ENCODE measurements at places on chromosomes 7 and 10. TPM values are rescaled to one million over a fixed set of nuclear protein-coding genes. Genes with fewer than 3 reads are reported as not detected.

The ANKRD2 gene
- total RNA-seq = 2.3 TPM

GRCh38 chr10:103512166-103512565, 18.7 kb downstream of the NEURL1 start:
- H3K27me3 ChIP-seq = no peaks in the 10 kb centered on the region
- no peak overlapping the region for H3K4me3 ChIP-seq
- H3K36me3 ChIP-seq = no peaks in the 10 kb centered on the region
- no peak overlapping the region for H3K27ac ChIP-seq

The RTKN2 gene
- 4.8 TPM for total RNA-seq

The SEMA3A gene
- 1.7 TPM for total RNA-seq

The TCAF2 gene
- total RNA-seq = 7.1 TPM

GRCh38 chr7:158849768-158850544, 6.4 kb upstream of the DYNC2I1 start:
- H3K36me3 ChIP-seq = no peaks in the 10 kb centered on the region
- no peaks in the 10 kb centered on the region for H3K4me1 ChIP-seq
- no peak overlapping the region for H3K27ac ChIP-seq
- no peaks in the 10 kb centered on the region for H3K27me3 ChIP-seq

The FBXL13 gene
- total RNA-seq = 4.6 TPM

DNA sequence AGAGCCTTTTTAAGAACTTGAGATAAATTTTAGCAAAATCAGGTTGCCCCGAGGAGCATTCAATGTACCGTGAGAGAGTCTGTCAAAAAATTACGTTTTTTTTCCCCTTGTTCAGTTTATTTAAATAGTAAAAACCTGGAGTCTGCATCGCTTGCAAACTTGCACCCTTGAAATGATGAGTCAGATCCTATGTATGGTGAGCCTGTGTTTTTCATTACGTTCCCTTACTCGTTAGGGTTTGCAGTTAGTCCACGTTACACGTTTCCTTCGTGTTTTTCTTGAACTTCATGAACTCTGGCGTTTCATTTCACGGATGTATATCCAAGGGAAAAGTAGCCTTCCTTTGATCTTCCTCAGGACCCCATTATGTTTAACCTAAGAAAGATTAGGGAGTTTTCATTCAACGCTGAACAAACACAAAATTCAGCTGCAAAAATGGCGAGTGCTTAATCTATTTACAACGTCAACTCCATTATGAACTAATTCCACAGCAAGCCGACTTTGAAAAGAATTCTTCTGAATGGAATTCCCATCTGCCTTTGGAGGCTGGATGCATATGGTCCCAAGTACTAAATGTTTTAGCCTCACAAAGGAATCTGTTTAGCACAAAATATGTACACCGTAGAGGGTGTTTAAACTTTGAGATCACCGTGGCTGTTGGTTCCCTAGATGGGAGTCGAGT, 182.4 kb downstream of the MYOF start:
- H3K36me3 ChIP-seq = no peaks in the 10 kb centered on the region
- no peaks in the 10 kb centered on the region for H3K27me3 ChIP-seq
- no peak overlapping the region for H3K4me3 ChIP-seq
- no peaks in the 10 kb centered on the region for H3K4me1 ChIP-seq
- no peak overlapping the region for H3K27ac ChIP-seq

GRCh38 chr10:11573497-11573896, 38.0 kb downstream of the USP6NL start:
- DNase-seq = peak; percentile 59
- no peaks in the 10 kb centered on the region for H3K4me1 ChIP-seq
- no peak overlapping the region for H3K4me3 ChIP-seq
- H3K36me3 ChIP-seq = no peaks in the 10 kb centered on the region
- H3K27ac ChIP-seq = no peak overlapping the region

DNA sequence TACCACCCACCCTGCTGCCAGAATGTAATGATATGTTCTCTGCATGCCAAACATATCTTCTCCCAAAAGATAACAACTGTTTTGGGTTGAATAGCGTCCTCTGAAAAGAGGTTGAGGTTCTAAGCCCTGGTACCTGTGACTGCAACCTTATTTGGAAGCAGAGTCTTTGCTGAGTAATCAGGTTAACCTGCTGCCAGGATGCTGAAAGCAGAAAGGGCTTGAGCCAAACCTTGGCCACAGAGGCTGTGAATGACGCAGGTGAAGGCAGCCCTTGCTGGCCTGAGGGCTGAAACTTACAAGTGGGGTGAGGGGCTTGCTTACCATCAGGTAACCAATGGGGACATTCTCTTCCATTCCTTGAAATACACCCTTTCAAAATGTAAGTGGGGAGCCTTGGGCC, 151.8 kb upstream of the RHEB start:
- H3K4me1 ChIP-seq = peaks cover 3% of the 10 kb centered on the region
- no peaks in the 10 kb centered on the region for H3K36me3 ChIP-seq
- H3K4me3 ChIP-seq = no peak overlapping the region
- H3K27me3 ChIP-seq = no peaks in the 10 kb centered on the region
- H3K27ac ChIP-seq = no peak overlapping the region
- DNase-seq = no peak

The HHEX gene
- 109 TPM for total RNA-seq

GRCh38 chr7:132557489-132558044, 18.7 kb downstream of the PLXNA4 start:
- H3K27ac ChIP-seq = no peak overlapping the region
- no peak overlapping the region for H3K4me3 ChIP-seq
- peak; percentile 31 for DNase-seq
- H3K27me3 ChIP-seq = no peaks in the 10 kb centered on the region
- H3K4me1 ChIP-seq = no peaks in the 10 kb centered on the region
